ENCODE measurements at places on chromosomes 2 and 18.
A peak's percentile ranks its signal among the peaks of the same experiment; 100 is the strongest.

- peak; percentile 7 for DNase-seq
Measured at GRCh38 chr2:199258291-199258690, 199.4 kb downstream of the SATB2 start.

DNA sequence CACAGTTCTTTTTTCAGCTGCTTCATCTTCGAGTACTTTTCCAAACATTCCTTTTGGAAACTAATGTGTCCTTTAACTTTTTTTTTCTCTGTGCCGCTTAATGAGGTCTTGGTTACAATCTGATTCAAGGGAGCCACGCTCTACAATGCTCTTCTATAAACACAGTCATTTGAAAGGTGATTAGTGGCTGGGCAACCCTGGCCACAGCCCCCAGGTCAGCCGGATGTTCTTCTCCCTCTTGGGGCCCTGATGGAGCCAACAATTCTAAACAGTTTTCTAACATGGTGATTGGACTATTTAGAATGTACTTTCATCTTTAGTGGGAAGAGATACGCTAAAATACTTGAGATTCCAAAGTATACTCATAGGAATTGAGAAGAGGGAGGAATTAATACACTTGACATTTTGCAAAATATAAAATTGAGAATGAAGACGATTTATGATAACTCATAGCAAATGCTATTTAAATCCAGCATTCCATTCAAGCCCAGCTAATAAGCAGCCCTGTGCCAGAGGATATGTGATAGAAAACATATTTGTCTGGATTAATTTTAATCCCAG is 83.7 kb upstream of the MBOAT2 start:
- no peak for DNase-seq

- no peak for DNase-seq
Measured at GRCh38 chr2:237617587-237617982, 9.8 kb upstream of the LRRFIP1 start.

GRCh38 chr2:17375262-17375661 is 143.0 kb downstream of the RAD51AP2 start:
- no peak for DNase-seq

DNA sequence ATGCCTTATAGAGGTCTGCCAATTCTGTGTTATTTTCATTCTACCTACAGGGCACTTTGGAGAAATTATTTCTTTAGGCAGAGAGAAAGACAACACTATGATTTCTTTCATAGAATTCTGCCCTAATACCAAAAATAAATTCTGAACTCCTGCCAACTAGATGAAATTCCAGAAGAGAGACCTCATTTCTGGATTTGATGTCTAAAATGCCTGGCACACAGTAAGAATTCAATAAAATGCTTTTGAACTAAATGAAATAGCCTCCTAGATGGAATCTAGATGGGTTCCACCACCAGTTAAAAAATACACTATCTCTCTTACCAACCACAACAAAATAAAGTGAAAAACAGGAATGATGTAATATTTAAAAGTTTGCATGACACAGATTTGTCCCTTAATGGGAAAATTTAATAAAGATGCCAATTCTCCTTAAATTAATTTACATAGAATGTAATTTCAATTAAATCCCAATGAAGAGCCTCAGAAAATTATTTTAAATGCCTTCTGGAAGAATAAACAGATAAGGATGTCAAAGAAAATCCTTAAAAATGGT is 75.0 kb downstream of the OSBPL1A start:
- DNase-seq: no peak

DNA sequence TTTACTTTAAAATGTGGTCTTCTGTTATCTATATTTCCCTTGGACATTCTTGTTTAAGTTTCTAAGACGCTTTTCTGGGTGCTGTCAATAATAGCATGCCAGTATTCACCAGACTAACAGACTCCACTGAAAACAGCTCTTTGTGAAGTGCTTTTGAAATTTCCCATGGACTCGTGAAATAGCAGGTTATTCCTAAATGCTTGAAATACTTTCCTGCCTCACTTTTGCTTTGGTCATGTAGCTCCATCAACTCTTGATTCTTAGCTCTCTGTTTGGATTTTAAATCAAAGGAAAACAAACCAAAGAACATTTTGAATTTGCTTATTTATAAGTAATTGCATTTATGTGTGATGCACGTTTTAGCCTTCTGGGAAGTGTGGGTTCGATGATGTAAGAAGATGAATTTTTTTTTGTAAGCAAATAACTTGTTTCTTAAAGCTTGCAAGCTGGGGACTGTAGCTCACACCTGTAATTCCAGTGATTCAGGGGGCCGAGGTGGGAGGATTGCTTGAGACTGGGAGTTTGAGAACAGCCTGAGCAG is 147.8 kb downstream of the WDSUB1 start:
- DNase-seq: no peak

DNA sequence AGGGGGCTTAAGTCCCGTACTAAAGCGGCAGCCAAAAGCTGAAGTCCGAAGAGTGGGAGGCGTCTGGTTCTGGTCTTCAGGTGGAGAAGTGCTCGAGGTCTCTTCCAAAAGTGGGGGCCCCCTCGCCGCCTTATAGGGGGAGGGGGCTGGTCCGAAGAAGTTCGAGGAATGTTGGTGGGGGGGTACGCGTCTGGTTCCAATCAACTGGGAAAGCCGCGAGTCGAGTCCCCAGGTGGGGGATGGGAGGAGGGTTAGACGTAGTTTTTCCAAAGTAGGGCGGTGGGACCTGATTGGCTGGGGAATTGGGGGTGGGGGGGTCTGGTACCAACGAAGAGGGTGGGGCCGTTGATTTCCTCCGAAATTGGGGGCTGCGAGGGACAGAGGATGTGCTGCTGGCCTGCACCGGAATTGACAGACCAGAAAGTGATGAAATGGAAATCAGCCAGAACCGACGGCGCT is 594 bp downstream of the ITM2C start:
- DNase-seq: no peak

Data from GM13977 (cell line).